IMR-90 (cell line): ENCODE measurements at places on chromosomes 12 and 14. TPM values are rescaled to one million over a fixed set of nuclear protein-coding genes. Genes with fewer than 3 reads are reported as not detected.

Gene SALL2
- 2.8 and 2.9 TPM in 2 replicates for total RNA-seq

Gene DLGAP5
- 19.0 and 40.3 TPM in 2 replicates for total RNA-seq

Gene LMNTD1
- total RNA-seq, result 4.3 and 4.7 TPM in 2 replicates

Gene GZMB
- not detected in 2 replicates for total RNA-seq

DNA sequence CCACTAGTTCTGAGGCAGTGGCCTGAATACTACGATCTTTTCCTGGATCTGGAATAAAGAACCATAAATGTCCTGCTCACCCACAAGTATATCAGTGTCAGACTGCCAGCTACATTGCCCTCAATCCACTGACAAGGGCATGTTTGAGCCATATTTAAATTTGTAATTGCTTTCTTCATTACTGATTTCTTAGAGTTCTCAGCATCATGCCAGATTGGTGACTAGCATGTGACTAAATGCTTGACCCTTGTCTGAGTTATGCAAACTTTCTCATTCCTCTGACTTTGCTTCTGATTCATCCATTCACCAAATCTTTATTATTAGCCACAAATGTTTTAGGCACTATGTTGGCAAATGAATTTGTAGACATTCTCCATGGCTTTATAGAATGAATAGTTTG, 143.6 kb upstream of the SLC16A7 start:
- peak; percentile 85 for DNase-seq

GRCh38 chr12:54138219-54138618, 50.6 kb downstream of the SMUG1 start:
- DNase-seq, result no peak
